ENCODE measurements at places on chromosomes 1 and 21. TPM values are rescaled to one million over a fixed set of nuclear protein-coding genes. Genes with fewer than 3 reads are reported as not detected.

DNA sequence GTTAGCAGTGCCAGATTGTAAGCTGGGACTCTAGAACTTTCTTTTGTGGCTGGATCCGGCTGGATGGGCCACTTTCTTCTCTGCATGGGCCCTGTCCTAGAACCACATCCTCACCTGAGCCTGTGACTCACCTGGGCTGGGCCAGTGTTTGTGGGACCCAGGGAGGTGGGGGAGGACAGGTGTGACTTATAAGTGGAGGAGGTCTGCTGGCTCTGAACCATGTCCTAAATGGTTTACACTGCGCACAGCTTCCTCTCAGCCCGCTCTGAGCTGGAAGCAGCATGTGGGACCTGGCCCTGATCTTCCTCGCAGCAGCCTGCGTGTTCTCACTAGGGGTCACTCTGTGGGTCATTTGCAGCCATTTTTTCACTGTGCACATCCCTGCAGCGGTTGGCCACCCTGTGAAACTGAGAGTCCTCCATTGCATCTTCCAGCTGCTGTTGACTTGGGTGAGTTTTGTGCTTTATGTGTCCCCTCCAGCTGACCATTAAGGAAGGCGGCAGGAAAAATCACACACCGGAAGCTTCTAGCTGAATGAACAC, at the start of gene AADACL3:
Gene AADACL3 (plus strand): TSS at position 215 of the 542 bp plus-strand sequence. CDS start 67 bp downstream, at position 282.
- no peaks in the 10 kb centered on the region for H3K36me3 ChIP-seq
- no peak for DNase-seq
- H3K4me1 ChIP-seq: no peaks in the 10 kb centered on the region
- peaks cover 15% of the 10 kb centered on the region for H3K27me3 ChIP-seq

DNA sequence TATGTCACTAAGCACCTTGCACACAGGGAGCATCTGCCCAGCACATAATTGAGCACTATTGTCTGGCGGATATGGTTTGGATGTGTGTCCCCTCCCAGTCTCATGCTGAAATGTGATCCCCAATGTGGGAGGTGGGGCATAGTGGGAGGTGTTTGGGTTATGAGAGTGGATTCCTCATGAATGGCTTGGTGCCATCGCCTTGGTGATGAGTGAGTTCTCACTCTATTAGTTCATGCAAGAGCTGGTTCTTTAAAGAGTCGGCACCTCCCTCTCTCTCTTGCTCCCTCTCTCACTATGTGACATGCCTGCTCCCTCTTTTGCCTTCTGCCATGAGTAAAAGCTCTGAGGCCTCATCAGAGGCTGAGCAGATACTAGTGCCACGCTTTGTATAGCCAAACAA, 9.5 kb downstream of the CTSK start:
- no peaks in the 10 kb centered on the region for H3K4me1 ChIP-seq
- peaks cover 16% of the 10 kb centered on the region for H3K36me3 ChIP-seq
- no peak for DNase-seq
- no peak overlapping the region for H3K27ac ChIP-seq
- H3K4me3 ChIP-seq: no peak overlapping the region

DNA sequence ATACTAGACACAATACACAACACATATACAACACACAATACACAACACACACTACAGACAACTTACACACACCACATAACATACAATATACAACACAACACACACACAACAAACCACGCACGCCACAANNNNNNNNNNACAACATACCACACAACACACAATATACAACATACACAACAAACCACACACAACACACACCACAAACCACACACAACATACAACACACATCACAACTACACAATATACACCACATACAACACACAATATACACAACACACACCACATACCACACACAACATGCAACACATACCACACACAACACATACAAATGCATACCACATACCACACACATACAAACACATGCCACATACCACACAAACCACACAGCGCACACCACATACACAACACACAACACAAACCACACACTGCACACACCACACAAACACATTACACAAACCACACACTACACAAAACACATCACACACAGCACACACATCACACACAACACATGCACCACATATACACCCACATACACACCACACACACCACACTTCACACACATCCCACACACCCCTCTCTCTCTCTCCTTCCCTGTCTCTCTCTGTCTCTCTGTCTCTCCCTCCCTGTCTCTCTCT, 108.3 kb downstream of the ETS2 start:
- no peak overlapping the region for H3K4me3 ChIP-seq
- H3K4me1 ChIP-seq: no peaks in the 10 kb centered on the region
- H3K27me3 ChIP-seq: peaks cover 14% of the 10 kb centered on the region
- DNase-seq: no peak
- H3K36me3 ChIP-seq: no peaks in the 10 kb centered on the region

DNA sequence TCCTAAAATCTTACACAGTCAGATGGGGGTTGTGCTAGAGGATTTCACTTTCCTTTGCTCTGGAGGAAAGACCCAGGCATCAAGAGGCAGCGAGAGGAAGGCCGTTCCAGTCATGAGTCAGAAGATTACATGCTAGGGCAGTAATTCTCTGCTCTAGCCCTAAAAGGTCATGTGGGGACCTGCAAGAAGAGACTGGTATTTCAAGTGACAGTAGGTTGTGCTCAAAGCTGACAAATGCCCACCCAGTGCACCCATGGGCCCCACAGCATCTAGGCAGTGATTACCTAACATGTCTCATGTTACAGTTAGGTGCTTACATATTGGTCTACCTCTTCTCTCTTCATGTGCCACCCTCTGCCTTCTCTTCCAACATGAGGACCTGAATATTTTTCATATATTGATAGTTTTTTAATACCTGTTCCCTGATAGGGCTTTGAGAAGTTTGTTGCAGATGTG, 99.7 kb upstream of the BEND5 start:
- H3K27ac ChIP-seq: no peak overlapping the region
- no peak overlapping the region for H3K4me3 ChIP-seq
- no peaks in the 10 kb centered on the region for H3K36me3 ChIP-seq
- no peaks in the 10 kb centered on the region for H3K4me1 ChIP-seq
- no peaks in the 10 kb centered on the region for H3K27me3 ChIP-seq

GRCh38 chr1:187266051-187266450, 437.3 kb downstream of the PLA2G4A start:
- no peak overlapping the region for H3K27ac ChIP-seq
- H3K27me3 ChIP-seq: no peaks in the 10 kb centered on the region
- no peaks in the 10 kb centered on the region for H3K4me1 ChIP-seq
- no peak overlapping the region for H3K4me3 ChIP-seq

- no peaks in the 10 kb centered on the region for H3K36me3 ChIP-seq
- H3K4me3 ChIP-seq: no peak overlapping the region
- no peak for DNase-seq
- no peaks in the 10 kb centered on the region for H3K4me1 ChIP-seq
- peaks cover 6% of the 10 kb centered on the region for H3K27me3 ChIP-seq
Measured at GRCh38 chr1:228960705-228961104, 225.4 kb downstream of the RHOU start.

The CFHR3 gene
- total RNA-seq: not detected

Data from activated CD8-positive, alpha-beta memory T cell treated with anti-CD3 and anti-CD28 coated beads, Interleukin-2, amount 10 ng/mL, durations not matched to agents 7 days and 5 days (primary cell).